Amniotic stem cell (primary cell): ENCODE measurements at places on chromosomes 13 and 19.

GRCh38 chr13:94548821-94549231 is 47.1 kb downstream of the TGDS start:
- no peak for DNase-seq

- DNase-seq: peak; percentile 84
Observed at GRCh38 chr13:34156841-34157365, 339.0 kb downstream of the RFC3 start.

DNA sequence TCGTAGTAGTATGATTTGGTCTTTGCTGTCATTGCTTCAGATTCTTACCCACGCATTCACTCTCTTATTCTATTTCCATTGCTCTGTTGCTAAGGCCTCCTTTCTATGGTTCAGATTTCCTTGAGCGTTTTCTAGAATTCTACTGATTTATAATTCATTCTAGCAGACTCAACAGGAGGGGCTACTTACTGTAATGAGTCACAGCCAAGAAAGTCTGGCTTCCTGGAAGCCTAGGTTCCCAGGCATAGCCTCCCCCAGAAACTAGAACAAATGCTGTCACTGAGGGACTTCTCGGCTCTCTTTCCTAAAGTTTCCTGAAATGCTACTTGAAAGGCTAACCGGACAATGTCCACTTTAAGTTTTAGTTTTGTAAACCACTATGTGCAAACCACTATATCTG is 47.7 kb upstream of the SPATA13 start:
- no peak for DNase-seq

GRCh38 chr19:8108560-8109445 is 40.6 kb downstream of the FBN3 start:
- DNase-seq: no peak

GRCh38 chr19:33418461-33418860 is 45.0 kb downstream of the CEBPG start:
- DNase-seq: no peak

- no peak for DNase-seq
Observed at GRCh38 chr19:1799695-1800342, 12.3 kb downstream of the ATP8B3 start.

DNA sequence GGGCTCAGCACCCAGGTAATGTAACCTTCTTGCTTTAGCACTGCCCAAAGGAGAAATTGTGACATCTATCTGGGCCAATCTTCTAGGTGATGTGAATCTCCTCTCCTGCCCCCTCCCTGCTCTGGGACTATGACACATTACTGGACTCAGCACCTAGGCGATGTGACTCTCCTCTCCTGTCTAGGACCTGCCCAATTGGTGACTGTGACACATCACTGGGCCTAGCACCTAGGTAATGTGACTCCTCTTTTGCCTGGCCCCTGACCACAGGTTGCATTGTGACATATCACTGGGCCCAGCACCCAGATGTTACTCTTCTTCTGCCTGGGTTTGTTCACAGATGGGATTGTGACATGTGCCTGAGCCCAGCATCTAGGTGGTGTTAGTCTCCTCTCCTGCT is 45.0 kb downstream of the ZNF85 start:
- no peak for DNase-seq

DNA sequence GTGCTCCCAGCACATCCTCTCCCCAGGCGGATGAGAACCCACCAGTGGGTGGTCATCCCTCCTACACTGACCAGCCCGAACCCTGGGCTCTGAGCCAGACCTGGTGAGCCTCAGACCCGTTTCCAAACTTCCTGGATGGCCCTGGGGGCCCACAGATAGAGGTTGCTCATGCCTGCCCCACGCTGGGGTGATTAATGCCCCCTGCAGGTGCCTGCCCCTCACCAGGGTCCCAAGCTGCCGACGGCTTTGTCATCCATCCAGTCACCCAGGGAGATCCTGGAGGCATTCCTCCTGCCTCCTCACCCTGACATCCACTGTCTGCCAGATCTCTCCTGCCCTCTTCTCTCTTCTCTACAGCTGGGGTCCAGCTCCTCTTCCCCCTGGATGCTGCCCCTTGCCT is 28.4 kb upstream of the PLA2G4C start:
- DNase-seq: no peak

DNA sequence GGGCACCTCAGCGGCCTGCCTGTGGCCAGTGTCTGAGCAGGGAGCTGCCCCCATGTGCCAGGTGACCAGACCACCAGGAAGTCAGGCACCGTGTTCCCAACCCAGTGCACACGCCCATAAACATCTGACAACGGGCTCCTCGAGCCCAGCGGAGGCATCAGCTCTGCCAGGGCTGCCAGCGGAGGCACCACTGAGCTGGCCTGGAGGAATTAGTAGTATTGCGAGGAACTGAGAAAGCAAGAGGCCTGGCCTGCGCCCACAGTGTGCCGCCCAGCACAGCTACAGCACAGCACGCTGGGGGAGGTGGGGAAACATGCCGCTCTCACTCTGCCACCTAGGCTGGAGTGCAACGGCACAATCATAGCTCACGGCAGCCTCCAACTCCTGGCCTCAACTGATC is 44.6 kb downstream of the ANKRD27 start:
- DNase-seq: no peak

GRCh38 chr19:435707-436412 is 25.0 kb downstream of the SHC2 start:
- DNase-seq: no peak

- peak; percentile 73 for DNase-seq
Observed at GRCh38 chr19:2096034-2096479, at the start of gene MOB3A. MOB3A (minus strand) TSS chr19:2096326; CDS start chr19:2078560, 17,766 bp downstream.

GRCh38 chr13:42926555-42926954 is 65.5 kb downstream of the EPSTI1 start:
- DNase-seq: no peak

- no peak for DNase-seq
Observed at GRCh38 chr13:112839356-112840105, 129.5 kb upstream of the MCF2L start.

GRCh38 chr19:30557927-30558557 is 185.9 kb downstream of the ZNF536 start:
- no peak for DNase-seq

DNA sequence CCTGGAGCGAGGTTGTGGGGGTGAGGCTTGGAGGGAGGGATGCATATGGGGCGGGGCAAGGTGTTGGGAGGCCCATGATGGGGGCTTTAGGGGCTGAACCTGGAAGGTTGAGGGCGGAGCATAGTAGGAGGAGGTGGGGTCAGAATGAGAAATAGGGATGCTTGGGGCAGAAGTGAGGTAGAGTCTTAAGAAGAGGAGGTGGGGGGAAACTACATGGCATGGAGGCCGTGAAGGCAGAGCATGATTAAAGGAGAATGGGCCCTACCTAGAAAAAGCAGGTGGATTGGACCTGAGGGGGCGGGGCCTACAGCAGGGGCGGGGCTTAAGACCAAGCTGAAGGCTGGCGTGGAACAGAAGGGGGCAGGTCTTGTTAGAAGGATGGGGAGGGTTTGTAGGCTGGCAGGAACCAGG is 799 bp downstream of the NR1H2 start:
- no peak for DNase-seq

GRCh38 chr19:35555301-35556005 is 8.0 kb downstream of the ATP4A start:
- DNase-seq: no peak

GRCh38 chr19:9037400-9038062 is 27.3 kb upstream of the MUC16 start:
- no peak for DNase-seq

- no peak for DNase-seq
Observed at GRCh38 chr13:109881961-109882558, 95.7 kb upstream of the IRS2 start.

GRCh38 chr13:101393140-101393539 is 23.2 kb downstream of the NALCN start:
- no peak for DNase-seq

GRCh38 chr13:27868641-27869435 is 51.0 kb upstream of the PDX1 start:
- no peak for DNase-seq

DNA sequence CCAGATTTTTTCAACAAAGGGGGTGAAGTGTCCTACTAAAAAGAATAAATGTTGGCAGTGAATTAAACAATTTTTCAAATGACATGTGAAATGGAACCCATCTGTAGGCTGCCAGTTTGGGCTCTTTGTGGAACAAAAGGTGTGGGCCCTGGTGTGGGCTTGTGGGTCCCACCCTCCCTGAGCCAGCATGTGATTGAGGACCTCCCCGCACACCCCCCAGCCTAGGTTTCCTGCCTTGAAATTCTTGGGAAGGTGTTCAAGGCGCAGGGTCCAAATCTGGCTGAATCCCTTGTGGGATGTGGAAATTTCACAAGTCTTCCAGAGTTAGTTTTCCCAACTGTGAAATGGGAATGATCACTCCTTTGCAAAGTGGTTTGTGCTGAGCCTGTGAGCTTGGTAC is 4.1 kb downstream of the GGN start:
- DNase-seq: no peak

DNA sequence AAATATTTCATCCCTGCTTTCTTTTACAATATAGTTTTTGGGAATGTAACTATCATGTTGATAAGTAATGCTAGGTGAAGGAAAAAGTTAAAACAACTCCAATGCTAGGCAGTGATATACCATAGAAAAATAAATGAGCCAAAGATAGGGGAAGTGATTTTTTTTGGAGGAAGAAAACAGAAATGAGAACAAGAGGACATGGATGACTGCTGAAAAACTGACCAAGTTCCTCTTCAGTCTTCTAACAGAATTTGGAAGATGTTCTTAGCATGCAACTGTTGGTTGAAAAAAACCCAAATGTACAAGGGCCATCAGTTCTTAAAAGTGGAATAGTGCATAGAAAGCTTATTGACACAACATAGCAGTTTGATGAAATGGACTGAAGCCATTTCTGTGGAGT is 262.5 kb upstream of the STARD13 start:
- DNase-seq: no peak

DNA sequence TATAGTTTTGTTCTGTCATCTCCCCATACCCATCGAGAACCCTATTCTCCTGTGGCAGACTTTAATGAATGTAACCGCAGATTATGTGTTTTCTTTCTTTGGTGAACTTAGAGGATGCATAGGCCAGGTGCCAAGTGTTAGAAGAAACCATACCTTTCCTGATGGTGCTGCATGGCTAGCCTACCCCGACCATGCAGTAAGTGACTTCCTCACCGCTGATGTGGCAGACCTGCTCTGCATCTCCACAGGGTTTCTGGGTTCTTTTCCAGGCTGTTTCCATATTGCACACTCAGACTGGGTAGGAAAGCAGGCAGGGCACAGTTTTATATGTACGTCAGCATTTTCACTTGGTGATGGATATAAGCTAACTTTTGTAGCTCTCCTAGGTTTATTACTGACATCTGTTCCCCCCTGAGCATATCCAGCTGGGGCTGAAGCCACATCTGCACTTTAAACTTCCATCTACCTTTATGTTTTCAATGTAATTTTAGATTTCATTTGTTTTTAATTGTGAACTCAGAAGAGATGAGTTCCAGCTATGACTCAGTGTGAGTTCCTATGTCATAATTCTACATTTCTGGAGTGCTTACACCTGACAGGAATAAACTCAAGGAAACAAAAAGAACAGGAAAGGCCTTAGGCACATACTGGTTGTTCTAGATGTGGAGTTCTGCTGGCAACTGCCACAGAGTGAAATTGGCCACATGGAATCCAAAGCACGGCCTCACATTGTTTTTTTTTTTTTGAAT is 42.3 kb downstream of the LRCH1 start:
- DNase-seq: no peak

DNA sequence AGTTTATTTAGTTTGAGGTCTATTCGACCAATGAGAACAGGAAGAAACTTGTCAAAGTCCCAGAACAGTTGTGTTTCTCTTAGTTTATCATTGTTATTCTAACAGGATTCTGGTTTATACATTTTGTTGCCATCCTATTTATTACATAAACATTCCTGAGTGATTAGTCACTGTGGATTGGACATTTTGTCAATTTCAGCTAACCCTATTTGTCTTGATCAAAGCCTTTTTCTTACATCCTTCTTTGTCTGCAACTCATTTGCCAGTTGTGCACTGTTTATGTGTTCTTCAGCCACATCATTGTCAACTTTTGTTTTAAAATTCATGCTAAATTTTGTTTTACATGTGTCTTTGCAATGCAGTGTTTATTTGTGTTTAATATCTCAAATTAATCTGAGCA is 886.0 kb upstream of the SLC10A2 start:
- DNase-seq: no peak

DNA sequence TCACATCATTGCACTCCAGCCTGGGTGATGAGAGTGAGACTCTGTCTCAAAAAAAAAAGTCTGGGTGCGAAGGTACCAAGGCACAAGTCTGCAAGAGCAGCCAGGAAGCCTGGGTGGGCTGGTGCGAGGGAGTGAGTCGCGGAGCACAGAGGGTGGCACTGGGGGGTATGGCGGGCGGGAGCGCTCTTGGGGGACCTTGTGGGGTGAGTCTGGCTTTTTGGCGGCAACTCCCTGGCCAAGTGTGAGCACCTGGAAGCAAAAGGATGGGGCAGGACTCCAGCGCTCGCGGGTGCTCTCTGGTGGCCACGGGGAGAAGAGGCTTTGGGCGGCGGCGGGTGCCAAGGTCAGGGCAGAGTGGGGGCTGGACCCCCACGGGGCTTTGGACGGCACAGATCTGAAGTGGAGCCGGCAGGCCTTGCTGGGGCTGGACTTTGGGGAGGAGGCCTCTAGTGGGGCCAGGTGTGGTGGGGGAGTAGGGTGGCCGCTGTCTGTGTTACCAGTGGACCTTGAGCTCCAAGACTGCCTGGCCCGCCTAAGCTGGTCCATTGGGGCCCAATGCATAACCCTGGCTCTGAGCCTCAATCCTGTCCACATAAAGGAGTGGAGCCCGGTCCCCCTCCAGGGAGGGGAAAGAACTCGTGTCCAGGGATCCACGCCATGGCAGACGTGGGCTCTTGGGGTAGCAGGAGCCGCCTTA is 1.6 kb downstream of the P2RY11 start:
- no peak for DNase-seq

DNA sequence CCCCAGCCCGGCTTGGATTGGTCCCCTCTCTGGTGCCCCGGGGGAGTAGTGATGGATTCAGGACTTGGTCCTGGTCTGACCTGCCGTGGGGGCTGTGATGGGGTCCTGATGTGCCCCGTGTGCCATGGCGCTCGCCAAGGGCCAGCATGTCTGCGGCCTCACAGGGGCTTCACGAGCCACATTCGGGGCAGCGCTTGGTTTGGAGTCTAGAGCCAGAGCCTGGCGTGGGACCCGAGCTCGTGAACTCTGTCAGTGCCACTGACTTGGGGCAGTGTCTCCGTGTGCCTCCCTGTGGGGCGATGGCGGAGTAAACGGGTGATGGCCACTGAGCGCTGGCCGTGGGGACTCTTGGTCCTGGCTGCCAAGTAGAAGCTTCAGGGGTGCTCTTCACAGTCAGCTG is 17.1 kb downstream of the KDM4B start:
- no peak for DNase-seq

DNA sequence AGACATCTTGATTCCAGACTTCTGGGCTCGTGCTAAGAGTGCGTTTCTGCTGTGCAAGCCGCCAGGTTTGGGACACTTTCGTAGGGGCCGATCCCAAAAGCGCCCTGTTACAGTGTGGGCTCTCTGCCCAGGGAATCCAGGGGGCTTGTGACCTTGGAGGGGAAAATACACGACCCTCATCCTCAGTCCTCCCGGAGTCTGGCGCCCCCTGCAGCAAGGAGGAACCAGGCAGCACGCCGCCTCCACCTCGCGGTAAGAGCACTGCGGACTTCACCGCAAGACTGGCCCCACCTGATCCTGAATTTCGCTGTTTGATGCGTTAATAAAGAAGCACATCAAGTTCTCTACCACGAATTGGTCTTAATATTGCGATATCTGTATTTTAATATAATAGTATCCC is 5.2 kb downstream of the POLRMT start:
- DNase-seq: no peak
